ENCODE measurements at places on chromosomes 12 and 14.

DNA sequence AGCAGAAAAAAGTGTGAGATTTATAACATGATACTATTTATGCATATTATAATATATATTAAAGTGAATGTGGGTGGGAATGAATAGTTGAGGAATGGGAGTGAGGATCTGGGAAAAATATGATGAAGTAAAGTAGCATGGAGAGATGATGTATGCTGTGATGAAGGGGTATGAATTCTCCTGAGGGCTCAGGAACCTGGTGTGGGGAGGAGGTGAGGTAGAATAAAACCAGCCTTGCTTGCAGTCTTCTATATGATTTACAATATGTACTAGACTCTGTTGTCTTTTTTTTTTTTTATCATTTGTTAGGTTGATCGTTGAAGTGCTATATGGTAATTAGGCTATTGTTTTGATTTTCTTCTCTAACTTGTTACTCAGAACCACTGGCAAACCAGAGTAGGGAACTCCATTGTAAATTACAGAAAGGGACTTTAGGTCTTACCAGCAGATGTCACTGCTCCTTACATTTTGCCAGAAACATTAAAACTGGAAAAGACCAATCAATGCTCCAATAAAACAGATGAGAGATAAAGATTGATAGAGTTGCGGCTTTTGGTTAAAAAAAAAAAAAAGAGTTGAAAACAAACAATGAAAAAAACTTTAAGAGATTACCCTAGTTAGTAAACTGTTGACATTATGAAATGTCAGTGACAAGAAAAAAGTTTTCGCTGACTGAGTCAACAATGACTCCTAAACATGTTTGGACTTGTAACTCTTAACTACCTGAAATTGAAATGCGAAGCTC is 39.9 kb downstream of the ATL1 start:
- no peak for DNase-seq

- no peak for DNase-seq
Measured at GRCh38 chr14:60153991-60154390, 11.2 kb downstream of the DHRS7 start.

DNA sequence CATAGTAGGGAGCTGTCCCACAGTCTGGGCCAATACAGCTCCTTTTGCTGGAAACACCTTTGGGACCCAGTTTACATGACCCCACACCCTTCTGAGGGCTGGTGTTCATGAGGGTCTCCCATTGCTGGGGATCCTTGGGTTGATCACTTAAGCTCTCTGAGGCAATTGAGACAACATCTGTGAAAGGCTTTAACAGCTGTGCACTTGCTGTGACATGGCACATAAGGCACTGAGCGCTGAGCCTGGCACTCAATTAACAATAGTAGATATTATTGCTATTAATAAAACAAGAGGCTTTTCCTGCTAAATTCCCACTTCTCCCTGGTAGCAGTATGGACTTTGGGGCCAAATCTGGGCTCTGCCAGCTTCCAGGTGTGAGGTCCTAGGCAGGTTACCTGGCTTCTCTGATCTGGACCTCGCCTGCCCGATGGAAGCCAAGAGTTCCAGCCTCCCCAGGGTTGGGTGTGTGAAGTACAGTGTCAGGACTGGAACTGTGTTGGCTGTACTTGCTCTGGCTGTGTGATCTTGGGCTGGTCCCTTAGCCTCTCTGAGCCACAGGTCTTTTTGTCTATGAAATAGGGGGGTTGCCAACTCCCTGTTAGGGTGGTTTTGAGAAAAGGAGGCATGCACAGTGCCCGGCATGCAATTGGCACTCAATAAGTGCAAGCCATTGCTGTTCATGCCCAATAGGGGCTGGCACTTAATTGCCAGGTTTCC is 3.1 kb downstream of the SH2B3 start:
- DNase-seq: no peak

DNA sequence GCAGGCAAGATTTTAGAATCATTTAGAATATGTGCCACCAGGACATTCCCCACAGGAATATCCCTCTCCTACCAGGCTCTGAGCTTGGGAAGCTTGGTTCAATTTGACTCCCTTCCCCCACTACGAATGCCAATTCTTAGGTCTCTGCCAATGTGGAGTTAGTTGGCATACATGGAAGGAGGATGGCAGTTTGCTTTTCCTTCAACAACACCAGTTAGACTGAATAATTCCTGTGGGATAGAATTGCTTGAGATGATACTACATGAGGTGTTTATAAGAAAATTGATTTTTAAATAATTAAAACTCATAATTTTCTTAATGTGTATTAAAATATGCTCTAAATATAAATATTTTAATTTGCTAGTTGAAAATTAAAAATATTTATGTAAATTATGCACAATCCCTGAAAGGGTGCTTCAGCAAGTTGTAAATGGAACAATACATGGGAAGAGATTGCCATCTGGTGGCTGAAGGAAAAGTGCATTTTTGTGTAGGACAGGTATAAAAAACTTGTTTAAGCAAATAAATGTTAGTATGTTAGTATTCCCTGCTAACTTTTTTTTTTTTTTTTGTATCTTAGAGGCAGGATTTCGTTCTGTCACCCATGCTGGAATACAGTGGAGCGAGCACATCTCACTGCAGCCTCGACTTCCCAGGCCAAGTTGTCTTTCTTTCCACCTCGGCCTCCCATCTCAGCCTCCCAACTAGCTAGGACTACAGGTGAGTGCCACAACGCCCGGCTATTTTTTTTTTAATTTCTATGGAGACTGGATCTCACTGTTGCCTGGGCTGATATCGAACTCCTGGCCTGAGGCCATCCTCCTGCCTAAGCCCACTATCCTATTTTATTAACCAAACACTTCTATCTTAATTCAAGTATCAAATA is 25.8 kb upstream of the STRAP start:
- peak; percentile 24 for DNase-seq

DNA sequence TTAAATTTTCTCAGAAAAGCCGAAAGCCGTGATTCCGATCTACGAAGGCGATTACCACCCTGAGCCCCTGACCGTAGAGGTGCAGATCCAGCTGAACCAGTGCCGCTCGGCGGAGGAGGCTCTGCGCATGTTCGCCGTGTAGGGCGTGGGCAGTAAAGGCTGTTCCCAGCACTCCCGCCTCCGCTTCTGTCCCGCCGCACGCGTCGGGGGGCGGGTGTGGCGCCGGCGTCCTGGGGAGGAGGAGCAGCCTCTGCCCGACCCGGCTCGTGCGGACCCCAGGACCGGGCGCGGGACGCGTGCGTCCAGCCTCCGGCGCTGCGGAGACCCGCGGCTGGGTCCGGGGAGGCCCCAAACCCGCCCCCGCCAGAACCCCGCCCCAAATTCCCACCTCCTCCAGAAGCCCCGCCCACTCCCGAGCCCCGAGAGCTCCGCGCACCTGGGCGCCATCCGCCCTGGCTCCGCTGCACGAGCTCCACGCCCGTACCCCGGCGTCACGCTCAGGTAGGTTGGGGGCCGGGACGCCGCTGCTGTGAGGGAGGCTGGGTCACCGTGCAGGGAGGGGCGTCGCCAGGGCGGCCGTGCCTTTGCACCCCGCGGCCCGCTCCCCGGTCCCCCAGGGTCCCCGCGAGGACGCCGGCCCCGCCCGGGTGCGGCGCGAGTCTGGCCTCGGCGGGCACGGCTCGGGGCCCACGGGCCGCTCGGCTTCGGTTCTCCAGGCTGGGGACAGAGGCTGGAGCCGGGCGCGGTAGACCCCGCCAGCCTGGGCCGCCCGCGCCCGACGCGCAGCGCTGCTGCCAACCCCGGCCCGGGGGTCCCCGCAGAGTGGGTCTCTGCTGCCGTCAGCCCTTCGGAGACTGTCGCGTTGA is at the start of gene B3GNT4:
Gene B3GNT4 (plus strand): TSS at position 409 of the 866 bp plus-strand sequence. CDS start 910 bp downstream, outside the sequence.
- peak; percentile 72 for DNase-seq

- no peak for DNase-seq
Measured at GRCh38 chr14:56964895-56965294, 154.6 kb upstream of the OTX2 start.

DNA sequence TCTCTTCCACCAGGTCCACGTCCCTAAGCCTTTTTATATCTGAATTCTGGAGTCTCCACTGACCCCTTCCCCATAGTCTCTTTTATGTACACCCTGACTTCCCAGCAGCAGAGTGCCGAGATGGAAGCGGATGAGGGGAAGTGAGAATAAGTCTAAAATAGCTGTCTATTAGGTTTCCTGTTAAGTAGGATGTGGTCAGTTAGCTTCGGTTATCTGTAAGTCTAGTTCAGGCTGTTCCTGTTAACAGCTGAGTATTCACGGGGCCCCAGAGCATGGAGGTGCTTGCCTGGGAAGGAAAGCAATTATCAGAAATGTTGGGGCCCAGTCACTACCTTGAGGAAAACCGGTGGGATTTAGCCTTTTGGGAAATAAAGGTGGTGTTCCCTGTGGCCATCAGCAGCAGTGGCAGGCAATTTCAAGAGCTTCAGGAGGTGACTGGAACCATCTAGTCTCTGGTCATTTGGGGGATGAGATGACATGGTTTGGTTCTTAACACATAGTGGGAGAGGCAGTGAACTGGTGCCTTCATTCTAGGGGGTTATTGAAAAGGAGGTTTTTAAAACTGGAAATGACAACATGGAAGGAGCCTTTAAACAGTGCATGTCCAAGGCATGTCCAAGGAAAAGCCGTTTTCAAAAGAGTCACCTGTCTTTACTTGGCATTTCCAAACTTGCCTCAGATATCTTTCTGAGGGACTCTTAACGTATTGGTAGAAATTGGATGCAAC is 21.8 kb downstream of the CHST11 start:
- DNase-seq: no peak

DNA sequence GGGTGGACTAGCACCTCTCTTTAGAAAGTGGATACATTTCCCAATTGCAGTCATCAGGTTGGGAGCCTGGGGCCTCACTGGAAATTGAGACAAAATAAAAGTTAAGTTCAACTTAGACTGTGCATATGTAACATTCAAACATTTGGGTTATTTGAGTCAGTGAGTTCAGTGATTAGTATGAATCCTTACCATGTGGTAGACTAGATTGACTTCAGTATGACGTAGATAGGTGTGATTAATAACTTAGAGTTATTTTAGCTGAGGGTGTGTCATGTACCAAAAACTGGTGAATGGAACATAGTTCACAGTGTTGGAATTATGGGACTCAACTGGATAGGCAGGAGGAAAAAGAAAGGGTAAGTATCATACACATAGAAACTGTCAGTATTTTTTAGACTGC is 8.0 kb upstream of the SSTR1 start:
- DNase-seq: no peak

DNA sequence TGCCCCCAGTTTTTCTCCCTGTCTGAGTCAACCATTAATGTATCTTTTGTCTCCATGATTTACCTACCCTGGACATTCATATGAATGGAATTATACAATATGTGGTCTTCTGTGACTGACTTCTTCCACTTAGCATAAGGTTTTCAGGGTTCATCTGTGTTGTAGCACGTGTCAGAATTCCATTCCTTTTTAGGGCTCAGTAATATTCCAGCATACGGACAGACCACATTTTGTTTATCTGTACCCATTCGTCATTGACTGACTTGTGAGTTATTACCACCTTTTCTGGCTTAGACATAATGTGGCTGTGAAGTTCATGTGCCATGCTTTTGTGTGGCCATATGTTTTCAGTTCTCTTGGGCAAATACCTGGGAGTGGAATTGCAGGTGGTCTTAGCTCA is 37.9 kb downstream of the TSPAN9 start:
- DNase-seq: no peak

GRCh38 chr12:67515679-67516340 is 132.7 kb upstream of the DYRK2 start:
- peak; percentile 17 for DNase-seq

- DNase-seq: no peak
Measured at GRCh38 chr14:100712490-100712889, 14.2 kb upstream of the DLK1 start.

GRCh38 chr14:94728950-94729349 is 41.0 kb downstream of the GSC start:
- no peak for DNase-seq

GRCh38 chr12:19704966-19705365 is 265.7 kb downstream of the AEBP2 start:
- no peak for DNase-seq

GRCh38 chr14:99530407-99531155 is 49.4 kb downstream of the CCNK start:
- no peak for DNase-seq

GRCh38 chr12:41142376-41142775 is 45.7 kb upstream of the PDZRN4 start:
- DNase-seq: no peak

DNA sequence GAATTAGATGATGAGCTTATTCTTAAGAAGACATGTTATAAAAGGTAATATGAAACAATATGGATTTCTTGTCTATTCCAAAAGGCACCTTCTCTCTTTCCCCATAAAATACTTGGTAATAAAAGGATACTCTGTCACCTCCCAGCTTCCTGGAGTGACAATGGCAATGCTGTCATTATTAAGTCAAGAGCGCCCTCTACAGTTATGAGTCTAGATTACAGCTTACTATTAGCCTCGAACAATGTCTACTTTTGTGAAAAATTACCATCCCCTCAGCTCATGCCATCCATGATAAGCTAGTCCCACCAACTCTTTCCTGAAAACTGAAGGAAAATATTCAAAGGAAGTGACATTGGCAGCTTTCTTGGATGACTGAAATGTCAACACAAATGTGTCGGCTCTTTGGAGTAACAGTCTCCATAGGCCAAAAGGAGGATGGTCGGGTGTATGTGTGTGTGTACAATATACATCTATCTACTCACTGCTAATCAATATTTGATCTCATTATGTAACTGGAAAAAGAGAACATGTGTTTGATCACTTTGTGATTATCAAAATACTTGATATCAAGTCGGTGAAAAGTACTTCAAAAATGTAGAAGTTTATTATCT is 48.7 kb upstream of the CDKN3 start:
- DNase-seq: no peak

DNA sequence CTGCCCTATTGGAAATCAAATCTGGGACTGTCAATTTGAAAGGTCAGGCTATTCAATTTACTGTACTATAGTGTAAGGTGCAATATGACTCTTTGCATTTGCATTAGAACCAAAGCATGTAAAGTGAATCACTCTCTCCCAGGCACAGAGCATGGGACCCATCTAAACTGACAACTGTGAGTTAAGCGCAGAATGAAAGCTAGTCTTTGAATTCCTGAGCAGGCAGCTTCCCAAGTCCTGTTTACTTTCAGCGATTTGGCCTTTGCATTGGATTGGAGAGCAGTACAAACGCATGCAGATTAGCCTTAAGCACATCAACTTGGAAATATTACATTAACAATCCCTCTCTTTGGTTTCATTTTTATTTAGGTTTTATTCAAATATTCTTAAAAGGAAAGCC is 74.6 kb downstream of the RERG start:
- DNase-seq: no peak

DNA sequence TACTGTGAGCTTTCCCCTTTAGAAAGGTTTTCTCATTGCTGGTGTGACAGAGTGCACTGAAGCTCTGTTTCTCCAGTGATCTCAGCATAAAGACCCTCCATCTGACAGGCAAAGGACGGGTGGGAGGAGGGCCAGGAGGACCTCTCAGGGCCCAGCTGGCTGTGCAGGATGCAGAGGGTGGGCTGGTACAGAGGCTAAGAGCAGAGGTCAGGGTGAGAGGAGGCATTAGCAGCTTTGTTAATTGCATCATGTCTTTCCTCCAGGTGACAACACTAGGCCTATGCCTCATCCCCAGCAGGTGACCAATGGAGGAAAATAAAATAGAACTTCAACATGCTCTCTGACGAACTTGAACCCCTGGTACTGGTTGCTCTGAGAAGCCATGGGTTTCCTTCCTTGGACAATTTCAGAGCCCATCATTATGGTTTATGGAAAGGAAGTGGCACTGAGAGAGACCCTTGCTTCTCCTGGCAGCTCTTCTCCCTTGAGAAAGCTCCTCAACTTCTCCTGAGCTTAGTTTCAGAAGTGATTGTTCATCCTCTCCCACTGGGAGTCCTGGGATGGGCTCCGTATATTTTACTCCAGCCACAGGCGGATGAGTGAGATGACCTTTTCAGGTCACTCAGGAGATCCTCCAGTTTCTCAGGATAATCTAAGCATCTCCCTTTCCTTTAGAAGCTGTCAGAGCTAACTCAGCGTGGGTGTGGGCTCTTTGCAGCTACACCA is 45.8 kb upstream of the ATP23 start:
- no peak for DNase-seq

Data from activated CD8-positive, alpha-beta memory T cell treated with anti-CD3 and anti-CD28 coated beads, Interleukin-2, amount 50 U/mL, for 4 hours (primary cell).